ENCODE measurements at places on chromosomes 16 and 17.

- no peak for DNase-seq
Observed at GRCh38 chr17:61750656-61751055, 112.7 kb downstream of the BRIP1 start.

GRCh38 chr16:66382966-66383299, 16.4 kb downstream of the CDH5 start:
- no peak for DNase-seq

GRCh38 chr16:83853834-83854233, 45.1 kb upstream of the MLYCD start:
- no peak for DNase-seq

DNA sequence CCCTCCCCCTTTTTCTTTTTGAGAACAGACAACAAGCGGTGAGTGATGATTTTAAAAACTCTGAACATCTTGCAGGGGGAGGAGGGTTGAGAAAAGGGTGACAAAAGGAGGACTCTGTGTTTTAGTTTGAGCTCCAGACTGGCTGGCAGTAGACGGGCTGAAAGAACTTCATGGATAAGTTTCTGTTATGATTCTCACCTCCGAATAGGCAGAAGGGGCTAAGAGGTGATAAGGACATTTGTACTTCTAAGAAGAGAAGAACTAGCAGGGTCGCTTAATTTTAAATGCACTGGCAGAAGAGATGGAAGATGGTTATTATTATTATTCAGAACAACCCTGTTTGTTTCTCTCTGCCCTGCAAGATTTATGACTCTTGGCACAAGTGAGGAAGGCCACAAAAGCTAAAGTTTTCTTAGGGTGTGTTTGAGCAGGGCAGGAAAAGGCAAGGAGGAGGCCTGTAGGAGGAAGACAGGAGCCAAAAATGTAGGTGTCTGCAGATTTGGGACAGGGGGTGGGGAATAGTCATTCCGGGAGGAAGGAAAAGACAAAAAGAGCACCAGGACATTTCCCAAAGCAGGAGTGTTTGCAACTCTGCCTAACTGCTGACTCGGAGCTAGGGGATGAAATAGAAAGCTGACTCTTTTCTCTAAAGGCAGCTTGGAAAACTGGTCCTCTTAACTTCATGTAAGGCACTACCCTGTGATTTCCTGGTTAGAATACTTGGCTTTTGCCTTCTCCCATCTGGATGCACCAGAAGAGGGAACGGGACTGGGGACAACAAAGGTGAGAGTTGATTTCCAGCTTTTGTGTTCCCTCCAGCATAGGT, 11.9 kb upstream of the HOXB2 start:
- no peak for DNase-seq

GRCh38 chr16:73546341-73546845, 498.5 kb upstream of the ZFHX3 start:
- DNase-seq = no peak

- DNase-seq = no peak
Observed at GRCh38 chr17:49612726-49613125, 37.1 kb downstream of the NXPH3 start.

GRCh38 chr16:11340710-11341109, 4.5 kb upstream of the RMI2 start:
- DNase-seq = no peak

- DNase-seq = no peak
Observed at GRCh38 chr17:29119265-29119664, 60.9 kb downstream of the MYO18A start.

- no peak for DNase-seq
Observed at GRCh38 chr16:54934481-54935265, 4.0 kb downstream of the IRX5 start.
